GM03348 (cell line): ENCODE measurements at places on chromosomes 3 and 15.

GRCh38 chr3:12300137-12300536 lies 11.3 kb downstream of the PPARG start:
- DNase-seq, result no peak

DNA sequence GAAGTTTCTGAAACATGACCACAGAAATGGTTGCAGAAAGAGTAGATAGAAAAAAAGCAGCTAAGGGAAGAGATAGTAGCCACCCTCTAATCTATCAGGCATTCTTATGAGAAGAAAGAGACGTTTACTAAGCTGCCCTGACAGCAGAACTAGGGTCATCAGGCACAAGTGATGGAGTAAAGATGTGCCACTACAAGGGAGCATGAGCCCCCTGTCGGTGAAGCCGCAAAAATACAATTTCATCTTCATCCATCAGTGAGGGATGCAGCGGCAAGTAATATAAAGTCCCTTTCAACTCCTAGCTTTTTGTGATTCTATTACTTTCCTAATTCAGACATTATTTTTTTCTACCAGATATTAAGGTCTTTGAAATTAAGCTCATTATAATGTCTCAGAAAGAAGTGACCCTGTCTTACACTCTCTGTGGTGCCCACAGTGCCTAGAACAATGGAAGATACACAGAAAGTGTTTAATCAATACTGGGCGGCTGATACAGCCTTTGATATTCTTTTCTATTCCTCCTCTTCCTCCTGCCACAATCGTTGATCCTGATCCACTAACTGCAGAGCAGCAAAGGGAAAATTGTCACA lies 651.6 kb downstream of the NTRK3 start:
- peak; percentile 23 for DNase-seq

GRCh38 chr15:68414206-68414555 lies 17.8 kb downstream of the ITGA11 start:
- no peak for DNase-seq

- DNase-seq, result peak; percentile 81
Measured at GRCh38 chr3:139312959-139313358, 30.9 kb upstream of the MRPS22 start.

- DNase-seq, result no peak
Measured at GRCh38 chr3:68057637-68058320, 403.4 kb upstream of the SUCLG2 start.

DNA sequence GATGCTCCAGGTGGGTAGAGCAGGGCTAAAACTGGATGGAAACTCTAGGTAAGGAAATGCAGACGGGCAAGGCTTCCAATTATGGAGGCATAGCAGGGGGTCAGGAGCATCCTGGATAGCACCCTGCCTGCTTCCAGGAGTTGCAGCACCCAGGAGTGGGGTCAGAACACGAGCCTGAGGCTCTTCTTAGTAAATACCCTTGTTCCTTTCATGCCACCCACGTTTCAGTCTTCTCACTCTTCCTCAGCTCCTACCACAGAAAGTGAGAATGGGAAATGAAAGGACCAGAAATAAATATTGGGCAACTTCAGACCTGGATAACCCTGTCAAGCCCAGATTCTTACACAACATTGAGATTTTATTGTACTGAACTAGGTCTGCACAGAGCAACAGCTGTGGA lies 16.4 kb downstream of the CCR1 start:
- no peak for DNase-seq

DNA sequence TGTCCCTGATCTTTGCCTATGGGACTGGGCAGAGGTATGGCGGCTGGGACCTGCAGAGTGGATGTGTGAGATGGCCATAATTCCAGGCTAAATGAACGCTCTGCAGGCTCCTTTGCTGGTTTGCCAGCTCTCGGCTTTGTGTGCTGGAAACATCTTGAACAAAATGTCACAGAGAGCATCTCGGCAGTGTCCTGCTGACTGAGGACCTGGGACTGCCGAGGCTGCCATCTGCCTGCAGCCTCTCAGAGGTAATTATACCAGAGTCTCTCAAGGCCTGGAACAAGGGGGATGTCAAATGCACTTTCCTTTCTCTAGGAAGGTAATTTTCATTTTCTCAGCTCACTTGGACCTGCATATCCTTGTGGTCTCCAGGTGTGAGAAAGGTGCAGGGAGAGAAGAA lies 354.2 kb downstream of the PDCD6IP start:
- no peak for DNase-seq

- DNase-seq, result no peak
Measured at GRCh38 chr3:175307642-175308041, 448.5 kb downstream of the NAALADL2 start.

GRCh38 chr3:126714921-126715320 lies 10.9 kb downstream of the CHCHD6 start:
- no peak for DNase-seq

DNA sequence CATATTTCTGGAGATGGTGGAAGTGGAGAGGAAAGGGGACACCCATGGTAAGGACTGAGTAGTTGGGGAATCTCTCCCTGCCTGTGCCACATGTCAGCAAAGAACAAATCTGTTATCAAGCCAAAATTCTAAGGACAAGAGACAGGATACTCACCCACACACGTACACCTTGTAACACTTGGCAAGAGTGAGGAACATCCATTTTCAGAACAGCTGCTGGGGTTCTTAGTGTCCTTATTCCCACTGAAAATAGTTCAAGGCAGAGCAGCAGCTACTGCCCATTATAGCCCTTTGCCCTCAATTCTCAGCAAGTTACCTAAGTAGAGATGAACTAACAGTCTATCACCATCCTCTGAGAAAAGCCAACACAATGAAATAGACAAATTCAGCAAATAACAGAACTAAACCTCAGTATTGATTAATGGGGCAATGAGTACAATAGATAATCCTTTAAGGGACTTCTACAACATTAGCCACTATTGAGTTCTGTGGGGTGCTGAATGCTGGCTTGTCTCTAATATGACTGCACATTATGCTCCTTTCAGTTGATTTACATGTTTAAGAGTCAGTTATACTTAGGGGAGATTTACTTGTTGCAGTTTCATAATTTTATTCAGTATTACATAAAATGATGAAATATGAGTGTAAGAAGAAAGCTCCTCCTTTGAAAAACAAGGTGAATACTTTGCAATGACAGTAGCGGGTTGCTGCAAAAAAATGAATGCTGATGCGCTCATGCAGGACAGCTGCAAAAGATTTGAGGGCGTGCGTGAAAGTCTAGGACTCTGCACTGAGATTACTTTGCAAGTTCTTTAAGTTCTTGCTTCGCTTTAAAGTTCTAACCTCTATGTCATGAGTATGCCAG lies 22.4 kb downstream of the SENP5 start:
- peak; percentile 26 for DNase-seq

- DNase-seq, result peak; percentile 57
Measured at GRCh38 chr15:78195735-78196201, 38.6 kb downstream of the ACSBG1 start.
